Posterior vena cava (tissue), 2 donors: ENCODE measurements at places on chromosomes 1 and 21. TPM values are rescaled to one million over a fixed set of nuclear protein-coding genes. Genes with fewer than 3 reads are reported as not detected.

NECTIN4 gene
- total RNA-seq: 0.19 TPM

SH3D21 gene
- total RNA-seq: 2.8 TPM

AGMAT gene
- 0.14 TPM for total RNA-seq

KHDC4 gene
- 28.8 TPM for total RNA-seq

LYPD8 gene
- not detected for total RNA-seq

LCE2A gene
- total RNA-seq: not detected

DTL gene
- 0.74 TPM for total RNA-seq

LAD1 gene
- total RNA-seq: 0.29 TPM

GPATCH3 gene
- total RNA-seq: 9.2 TPM

GRCh38 chr1:39695016-39695415, 3.8 kb upstream of the HPCAL4 start:
- no peak for DNase-seq

DNA sequence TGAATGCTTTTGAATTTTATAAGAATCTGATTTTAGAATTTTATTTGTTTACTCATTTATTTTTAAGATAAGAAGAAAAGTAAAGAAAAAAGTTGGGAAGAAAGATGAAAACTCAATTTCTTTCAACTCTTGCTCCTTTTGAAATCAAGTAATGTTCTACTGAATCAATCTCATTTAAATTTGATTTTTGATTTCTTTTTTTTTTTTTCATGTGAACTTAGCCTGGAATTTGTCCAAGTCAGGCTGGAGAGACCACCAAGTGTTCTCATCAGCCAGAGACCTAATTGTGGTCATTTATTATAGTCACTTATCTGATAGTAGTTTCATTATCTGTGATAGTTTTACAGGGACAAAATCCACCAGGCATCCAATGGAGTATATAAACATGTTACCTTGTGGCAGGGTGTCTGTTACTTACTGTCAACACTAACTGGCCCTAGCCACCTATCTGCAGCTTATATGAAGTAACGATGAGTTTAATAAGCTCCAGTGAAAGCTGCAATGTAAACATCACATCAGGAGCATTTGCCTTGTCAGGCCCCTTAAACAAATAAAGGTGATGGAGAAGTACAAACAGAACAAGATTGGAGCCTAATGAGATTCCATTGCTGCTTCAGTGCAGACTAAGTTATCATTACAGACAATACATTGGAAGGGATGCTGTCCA, 39.2 kb downstream of the HLX start:
- DNase-seq: no peak

DNA sequence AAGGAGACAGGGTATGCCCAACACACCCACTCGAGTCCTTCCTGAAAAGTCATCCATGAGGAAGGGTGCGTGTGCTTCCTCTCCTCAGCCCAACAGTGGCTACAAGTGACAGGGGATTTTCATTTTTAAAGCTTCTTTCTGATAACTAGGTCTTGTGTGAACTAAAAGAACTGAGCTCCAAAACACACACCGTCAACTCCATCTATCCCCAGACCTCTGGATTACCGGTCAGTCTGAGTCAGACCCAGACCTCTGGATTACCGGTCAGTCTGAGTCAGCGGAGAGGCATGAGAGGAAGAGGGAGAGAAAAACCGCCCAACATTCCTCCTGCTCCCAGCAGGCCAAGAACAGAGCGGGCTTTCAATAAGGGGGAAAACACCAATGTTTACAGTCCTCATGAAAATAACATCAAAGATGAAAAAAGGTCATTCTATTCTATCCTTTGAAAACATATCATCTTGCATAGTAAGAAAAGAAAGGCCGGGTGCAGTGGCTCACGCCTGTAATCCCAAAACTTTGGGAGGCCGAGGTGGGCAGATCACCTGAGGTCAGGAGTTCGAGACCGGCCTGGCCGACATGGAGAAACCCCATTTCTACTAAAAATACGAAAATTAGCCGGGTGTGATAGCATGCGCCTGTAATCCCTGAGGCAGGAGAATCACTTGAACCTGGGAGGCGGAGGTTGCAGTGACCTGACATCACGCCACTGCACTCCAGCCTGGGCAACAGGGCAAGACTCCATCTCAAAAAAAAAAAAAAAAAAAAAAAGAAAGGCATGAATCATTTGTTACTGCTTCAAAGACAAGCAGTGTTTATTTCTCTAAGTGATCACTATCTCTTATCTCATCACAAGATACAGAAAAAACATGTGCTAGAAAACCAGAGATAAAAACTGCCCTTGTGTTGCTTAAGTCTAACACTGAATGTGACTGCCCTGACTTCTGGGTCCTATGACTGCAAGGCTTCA, 3.4 kb downstream of the PTTG1IP start:
- DNase-seq: peak; percentile 79

- no peak for DNase-seq
Measured at GRCh38 chr1:113320272-113320671, 70.0 kb upstream of the MAGI3 start.

DNA sequence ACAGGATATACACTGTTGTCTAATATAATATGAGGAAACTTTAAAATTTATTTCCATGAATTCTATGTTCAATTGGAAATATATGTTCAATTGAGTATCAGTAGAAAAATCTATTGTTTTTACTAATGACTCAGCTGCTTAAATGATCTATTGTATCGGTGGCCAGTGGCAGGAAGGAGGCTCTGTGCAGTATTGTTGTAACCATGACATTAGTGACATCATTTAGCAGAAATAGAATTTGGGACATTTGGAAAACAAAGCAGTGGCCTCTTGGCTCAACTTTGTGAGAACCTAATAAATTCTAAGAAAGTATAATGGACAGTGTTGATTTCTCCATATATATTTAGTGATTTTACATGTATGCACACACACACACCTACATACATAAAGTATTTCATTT, 257.4 kb downstream of the PDE4B start:
- DNase-seq: no peak

- no peak for DNase-seq
Measured at GRCh38 chr1:83918688-83919285, 80.1 kb downstream of the TTLL7 start.

DNA sequence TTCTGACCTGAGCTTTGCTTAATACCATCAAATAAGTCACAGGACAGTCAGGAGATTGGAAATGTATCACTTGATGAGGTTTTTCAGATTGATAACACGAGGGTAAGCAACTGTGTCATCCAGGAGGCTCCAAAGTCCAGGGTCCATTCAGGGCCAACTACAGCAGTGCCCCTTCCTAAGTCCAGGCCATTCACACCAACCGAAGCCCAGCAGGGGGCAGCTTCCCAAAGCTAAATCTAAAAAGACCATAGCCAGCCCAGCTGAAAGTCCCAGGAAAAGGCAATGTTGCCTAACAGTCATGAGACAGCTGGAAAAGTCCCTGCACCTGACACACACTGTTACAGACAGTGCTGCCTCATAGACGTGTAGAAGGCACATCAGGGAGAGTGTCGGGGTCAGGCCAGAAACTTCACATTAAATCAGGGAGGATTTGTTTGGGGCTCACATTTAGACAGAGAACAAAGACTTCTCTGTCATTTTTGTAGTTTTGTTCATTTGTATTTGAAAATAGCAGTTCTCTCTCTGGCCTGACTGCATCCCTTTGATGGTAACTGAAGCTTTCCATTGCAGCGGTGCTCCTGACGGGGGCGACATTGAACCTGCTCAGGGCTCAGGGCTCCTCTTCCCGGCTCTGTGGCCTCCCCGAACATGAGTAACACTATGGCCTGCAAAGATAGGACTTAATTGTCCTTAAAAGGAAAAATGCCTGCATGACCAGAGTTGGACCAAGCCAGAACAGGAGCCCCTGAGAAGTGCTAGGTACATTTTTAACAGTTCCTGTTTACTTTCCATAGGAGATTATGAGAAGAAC, 200.4 kb downstream of the NRIP1 start:
- DNase-seq: peak; percentile 89

- no peak for DNase-seq
Measured at GRCh38 chr1:172088256-172088655, 247.0 kb downstream of the DNM3 start.

GRCh38 chr1:61089338-61089737, 7.0 kb downstream of the NFIA start:
- no peak for DNase-seq

GRCh38 chr1:245310571-245311531, 156.1 kb downstream of the KIF26B start:
- DNase-seq: no peak

- DNase-seq: no peak
Measured at GRCh38 chr1:68384872-68385411, 64.8 kb downstream of the RPE65 start.

DNA sequence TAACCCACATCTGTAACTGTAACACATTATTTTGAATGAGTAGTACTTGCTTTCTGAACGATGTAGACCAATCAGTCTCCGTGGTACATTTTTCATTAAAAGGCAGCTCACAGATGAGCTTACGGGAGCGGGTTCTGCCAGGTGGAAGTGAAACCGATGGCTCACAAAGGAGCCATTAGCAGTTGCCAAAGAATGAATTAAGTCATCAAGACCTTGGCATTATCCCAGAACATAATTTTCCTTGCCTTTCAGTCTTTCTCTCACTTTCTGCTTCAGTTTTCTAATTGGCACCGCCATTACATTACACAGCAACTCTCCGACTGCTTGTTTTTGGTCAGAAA, 33.5 kb upstream of the UTS2 start:
- DNase-seq: no peak

DNA sequence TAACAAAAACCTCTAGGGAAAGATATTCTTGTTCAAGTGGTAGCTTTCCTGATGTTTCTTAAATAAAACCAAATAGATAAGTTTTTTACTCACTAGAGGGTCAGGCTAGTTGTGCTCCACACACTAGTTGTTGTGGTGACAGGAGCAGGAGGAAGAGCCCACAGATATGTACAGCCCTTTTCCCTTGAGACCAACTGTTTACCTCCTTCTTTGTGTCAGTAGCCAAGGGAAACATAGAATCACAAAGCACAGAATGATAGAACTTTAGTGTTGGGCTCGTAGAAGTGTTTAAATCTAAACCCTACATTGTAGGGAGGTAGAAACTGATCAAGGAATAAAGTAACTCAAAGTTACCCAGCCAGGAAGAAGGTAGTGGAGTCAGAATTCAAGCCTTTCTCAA, 309.0 kb downstream of the CTH start:
- DNase-seq: no peak

DNA sequence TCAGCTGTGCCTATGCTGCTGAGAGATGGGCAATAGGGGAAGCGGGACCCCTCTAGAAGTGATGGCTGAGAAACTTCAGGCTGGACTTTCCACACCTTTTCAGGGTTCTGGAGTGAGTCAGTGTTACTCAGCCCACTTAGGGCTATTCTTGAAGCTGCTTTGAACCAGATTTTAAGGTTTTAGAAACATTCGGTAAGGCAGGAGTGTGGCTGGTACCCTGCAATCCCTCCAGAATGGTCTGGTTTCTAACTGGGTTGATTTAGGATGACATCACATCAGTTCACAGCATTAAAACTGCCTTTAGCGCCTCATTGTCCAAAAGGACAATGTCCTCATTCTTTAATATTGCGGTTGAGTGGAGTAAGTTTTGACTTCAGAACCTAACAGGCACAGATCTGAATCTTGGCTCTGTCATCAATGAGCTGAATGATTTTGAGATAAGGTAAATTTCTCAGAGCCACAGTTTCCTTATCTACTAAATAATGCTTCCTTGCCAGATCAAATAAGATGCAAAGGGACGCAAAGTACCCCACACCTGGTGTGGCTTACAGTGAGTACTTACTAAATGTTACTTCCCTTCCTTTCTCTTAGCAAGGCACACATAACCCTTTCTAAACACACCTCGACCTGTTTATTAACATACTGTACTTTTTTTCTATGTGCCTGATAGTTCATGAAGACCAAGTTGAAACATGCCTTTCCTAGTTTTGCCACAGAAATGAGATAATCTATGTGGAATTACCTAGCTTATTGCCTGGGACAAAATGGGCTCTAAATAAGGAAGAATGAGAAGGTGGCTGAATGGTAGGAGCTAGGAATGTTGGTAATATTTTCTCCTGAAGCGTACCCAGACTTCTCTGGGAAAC, 209.8 kb downstream of the ROR1 start:
- DNase-seq: no peak

DNA sequence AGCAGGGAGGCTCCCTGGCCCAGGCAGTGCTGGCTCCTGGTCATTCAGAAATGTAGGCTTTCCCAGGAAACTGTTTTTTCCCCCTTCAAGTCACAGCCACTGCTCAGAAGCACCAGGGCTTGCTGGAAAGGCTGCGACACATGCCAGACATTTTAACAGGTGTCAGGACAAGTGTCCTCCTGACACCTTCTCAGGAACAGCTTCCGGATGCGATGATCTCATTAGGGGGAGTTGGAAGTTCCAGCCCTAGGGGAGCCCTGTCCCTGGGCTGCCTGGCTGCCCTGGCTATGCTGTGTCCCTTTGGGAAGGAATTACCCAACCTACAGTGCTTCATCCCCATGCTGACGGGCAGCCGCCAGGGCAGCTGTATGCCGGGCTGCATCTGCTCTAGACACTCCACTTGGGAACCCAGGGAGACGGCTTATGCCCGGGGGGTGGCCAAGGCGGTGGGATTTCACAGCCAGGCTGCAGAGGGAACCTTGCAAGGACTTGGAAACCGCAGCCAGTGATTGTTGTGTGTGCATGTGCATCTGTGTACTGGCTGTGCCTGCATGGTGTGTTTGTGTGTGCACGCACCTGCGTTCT, 41.8 kb downstream of the AJAP1 start:
- DNase-seq: no peak

GRCh38 chr1:179038528-179039281, 13.0 kb downstream of the FAM20B start:
- no peak for DNase-seq

GRCh38 chr1:1827089-1827848, 49.0 kb upstream of the NADK start:
- no peak for DNase-seq

GRCh38 chr1:248802454-248802853, 23.3 kb downstream of the SH3BP5L start:
- DNase-seq: no peak

DNA sequence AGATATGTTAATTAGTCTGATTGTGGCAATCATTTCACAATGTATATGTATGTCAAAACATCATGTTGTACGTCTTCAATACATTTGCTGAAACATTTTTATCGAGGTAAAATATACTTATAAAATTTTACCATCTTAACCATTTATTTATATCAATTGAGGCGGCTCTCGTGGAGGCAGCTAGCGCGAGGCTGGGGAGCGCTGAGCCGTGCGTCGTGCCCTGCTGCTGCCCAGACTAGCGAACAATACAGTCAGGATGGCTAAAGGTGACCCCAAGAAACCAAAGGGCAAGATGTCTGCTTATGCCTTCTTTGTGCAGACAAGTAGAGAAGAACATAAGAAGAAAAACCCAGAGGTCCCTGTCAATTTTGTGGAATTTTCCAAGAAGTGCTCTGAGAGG, 202.5 kb upstream of the PBX1 start:
- DNase-seq: no peak

- no peak for DNase-seq
Measured at GRCh38 chr1:242449661-242450060, 74.8 kb downstream of the PLD5 start.

- peak; percentile 52 for DNase-seq
Measured at GRCh38 chr1:230698130-230698529, 15.8 kb downstream of the AGT start.

GRCh38 chr1:220699044-220699443, 8.9 kb downstream of the C1orf115 start:
- no peak for DNase-seq

- no peak for DNase-seq
Measured at GRCh38 chr1:176878750-176879536, 285.6 kb downstream of the ASTN1 start.

- DNase-seq: no peak
Measured at GRCh38 chr1:4622821-4623220, 31.6 kb upstream of the AJAP1 start.
